Stimulated activated CD4-positive, alpha-beta T cell treated with anti-CD3 and anti-CD28 coated beads, Interleukin-4, amount 100 ng/mL, for 24 hours (primary cell): ENCODE measurements at places on chromosomes 6 and 20.

GRCh38 chr20:21719592-21720214 is 14.2 kb downstream of the PAX1 start:
- DNase-seq: peak; percentile 40

- DNase-seq: no peak
These were observed 5.8 kb downstream of the TFAP2C start for GRCh38 chr20:56634735-56635385.

DNA sequence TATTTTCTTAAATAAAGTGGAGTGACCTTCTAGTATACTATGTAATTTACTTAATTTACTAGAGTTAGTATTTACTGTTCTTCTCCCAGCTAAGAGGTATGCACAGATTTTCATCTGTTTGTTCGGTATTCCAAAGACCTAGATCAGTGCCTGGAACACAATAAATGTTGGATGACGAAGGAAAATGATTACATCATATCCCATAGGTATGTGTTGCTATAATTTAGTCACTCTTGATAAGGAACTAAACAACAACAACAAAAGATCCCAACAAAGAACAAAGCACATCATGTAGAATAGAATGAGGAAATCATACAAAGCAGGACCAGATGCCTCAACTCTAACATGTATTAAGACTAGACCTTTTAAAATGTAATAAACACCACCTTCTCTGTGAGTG is 89.6 kb upstream of the ADGRF1 start:
- DNase-seq: no peak

DNA sequence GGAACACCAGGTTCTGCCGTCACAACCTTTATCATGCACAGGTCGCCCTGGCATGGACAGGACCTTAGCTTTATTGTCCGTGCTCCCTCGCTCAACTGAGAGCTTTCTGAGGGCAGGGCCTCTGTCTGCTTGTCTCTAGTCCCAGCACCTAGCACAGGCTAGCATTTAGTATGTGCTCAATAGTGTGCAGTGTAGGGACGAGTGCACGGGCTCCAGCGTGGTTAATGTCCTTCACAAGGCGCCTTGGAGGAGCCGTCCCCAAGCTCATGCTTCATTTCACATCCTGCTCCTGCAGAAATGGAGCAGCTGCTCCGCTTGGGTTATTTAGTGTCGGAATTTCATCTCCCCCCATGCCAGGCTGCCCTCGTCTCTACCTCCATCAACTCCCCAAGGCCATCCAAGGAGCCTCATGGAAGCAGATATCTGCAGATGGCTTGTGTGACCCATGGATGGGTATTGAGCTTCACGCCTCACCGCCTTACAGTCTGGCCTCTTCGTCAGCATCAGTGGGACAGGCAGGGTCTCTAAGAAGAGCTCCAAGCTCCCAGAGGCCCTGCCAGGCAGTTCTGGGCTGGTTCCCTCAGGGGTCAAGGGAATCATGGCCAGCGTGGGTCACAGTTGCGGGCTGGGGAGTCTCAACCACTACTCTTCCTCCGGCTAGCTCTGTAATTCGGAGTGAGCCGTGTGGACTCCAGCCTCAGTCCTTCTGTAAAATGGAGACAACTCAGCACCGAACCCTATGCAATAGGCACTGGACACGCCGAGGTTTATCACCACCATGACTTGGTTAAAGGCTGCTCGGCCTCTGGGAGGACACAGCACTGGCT is 60.8 kb upstream of the APCDD1L start:
- no peak for DNase-seq

DNA sequence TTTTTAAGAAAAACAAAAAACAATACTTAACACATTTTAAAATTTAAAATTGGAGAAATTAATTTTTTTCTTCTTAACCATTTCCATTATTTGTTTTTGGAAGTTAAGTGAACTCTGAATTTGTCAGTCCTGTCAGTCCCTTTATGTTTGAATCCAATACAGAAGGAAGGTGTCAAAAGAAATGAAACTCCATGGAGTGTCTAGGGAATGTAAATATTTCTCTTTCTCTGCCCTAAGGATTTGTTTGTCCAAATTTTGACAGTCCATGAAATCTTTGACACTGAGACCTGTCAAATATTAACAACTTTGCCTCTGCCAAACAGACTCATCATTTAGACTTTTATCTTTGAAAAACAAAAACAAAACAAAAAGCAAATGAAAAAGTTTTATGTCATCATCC is 166.4 kb downstream of the EPHA7 start:
- DNase-seq: no peak
